ENCODE measurements at places on chromosomes 13 and 19.

- ATAC-seq, result no peak
These were observed 36.2 kb upstream of the ENOX1 start for GRCh38 chr13:43822969-43823368.

DNA sequence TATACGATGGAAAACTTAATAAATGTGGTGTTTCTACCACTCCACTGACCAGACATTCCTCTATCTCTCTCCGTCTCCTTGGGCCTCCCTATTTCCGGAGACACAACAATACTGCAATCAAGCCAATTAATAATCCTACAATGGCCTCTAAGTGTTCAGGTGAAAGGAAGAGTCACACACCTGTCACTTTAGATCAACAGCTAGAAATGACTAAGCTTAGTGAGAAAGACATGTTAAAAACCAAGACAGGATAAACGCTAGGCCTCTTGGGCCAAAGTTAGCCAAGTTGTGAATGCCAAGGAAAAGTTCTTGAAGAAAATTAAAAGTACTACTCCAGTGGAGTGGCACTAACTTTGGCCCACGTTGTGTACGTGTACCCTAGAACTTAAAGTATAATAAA lies 22.5 kb downstream of the ZDHHC20 start:
- no peak for ATAC-seq

DNA sequence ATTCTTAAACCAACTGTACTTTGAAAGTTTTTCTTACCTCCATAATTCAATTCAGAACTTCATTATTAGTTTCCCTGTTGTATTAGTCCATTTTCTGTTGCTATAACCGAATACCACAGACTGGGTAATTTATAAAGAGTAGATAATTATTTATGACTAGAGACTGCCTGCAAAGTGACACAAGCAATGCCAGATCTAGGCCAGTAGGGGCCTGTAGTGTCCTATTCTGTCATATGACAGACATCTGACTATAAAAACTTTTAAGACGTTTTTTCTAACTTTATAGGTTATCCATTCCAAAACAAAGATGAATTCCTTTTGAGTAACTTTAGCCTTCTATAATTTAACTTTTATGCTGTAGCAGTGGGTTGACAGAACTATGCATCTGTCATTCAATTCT lies 2783.8 kb downstream of the PCDH9 start:
- ATAC-seq, result no peak

DNA sequence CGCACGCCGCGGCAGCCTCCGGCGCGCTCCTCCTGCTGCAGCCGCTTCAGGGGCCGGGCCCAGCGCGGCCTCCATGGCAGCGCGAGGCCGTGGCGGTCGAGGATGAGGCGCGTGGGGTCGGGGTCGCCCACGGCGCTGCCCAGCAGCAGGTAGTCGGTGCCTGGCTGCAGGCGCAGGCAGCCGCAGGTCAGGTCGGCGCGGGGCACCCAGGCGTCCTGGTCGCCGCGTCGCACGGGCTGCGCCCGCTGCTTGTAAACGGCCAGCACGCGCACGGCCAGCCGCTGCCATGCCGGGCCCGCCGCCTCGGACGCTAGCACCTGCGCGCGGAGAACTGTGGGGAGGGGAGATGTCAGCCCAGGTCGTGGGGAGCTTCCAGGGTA lies 11.1 kb downstream of the NTN5 start:
- no peak for ATAC-seq

DNA sequence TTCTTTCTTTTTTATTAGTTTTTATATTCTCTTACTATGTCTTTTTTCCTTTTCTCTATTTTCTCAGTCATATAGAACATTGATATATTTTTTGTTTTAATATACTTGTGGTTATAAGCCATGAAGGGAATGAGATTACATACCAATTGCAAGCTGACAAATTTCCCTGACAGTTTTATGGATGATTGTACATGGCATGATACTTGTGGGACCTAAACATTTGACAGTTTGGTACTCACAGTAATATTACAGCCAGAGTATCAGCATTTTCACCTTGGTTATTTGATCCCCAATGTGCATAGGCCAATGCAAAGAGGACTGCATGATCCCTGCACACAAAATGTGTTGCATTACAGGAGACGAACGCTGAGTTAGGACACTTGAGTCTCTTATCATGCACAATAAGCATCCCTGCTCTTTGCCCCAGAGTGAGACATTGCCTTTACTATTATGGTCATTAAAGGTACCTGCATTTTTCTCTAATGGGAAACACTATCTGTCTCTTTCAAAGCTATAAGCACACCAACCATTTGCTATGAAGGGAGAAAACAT lies 713.4 kb upstream of the PCDH20 start:
- no peak for ATAC-seq

Data from gastroesophageal sphincter (tissue), 4 donors.